CD4-positive, alpha-beta T cell treated with Interferon gamma for 1 hour (primary cell): ENCODE measurements at places on chromosomes 11 and 22.

GRCh38 chr22:40666151-40666848 lies 13.0 kb upstream of the MCHR1 start:
- no peak for DNase-seq

DNA sequence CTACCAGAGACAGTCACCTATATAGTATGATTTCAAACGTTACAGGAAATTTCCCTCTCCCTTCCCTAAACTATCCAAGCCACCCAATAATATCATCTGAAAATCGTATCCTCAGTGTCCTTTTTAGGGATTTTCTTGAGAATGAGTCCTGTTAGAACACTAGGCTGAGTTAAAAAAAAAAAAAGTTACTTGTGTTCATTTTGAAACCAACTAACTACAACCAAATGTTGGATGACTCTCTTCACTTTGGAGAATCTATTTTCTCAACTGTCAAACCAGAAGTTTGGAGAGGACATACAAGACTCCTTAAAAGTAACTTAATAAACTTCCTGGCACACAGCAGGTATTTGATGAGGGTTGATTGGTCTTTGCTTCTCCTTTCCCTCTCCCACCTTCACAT lies 183.2 kb upstream of the SESN3 start:
- no peak for DNase-seq

DNA sequence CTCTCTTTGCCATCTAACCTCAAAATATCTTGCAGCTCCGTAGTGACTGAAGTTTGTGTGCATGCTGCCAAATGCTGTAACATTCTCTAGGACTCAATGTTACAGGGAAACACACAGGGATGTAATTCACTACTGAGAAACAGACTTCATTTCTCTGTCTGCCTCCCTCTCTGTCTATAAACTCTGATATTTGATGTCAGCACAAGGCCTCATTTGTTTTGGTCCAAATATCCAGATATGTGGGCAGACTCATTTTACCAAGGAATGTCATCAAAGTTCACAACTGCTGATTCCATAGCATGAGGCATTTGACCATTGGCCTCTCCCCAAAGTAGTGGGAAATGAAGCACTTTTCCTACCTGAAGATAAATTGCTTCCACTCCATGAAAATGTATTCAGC lies 2.5 kb upstream of the PRRG4 start:
- DNase-seq: no peak

DNA sequence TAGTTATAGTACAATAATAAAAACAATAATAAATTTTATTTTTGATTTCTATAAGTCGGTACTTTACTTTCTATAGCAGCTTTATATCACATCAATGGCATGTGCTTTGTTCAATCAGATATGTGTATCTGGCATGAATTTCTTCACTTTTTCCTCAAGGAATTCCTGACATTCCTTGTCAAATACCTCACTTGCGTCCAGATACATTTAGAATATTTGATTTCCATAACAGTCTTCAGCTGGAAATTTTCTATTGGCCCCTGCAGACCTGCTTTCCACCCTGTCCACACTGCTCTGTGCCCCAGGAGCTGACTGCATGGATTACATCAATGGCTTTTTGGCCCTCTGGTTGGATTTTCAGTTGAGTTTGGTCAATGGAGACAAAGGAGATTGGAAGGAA lies 93.2 kb downstream of the FAR1 start:
- DNase-seq: no peak

- no peak for DNase-seq
Observed at GRCh38 chr22:20889025-20889704, 28.0 kb upstream of the CRKL start.

GRCh38 chr11:45659818-45660160 lies 5.6 kb downstream of the CHST1 start:
- no peak for DNase-seq

- no peak for DNase-seq
Observed at GRCh38 chr22:44698531-44699421, 3.2 kb upstream of the PRR5 start.

DNA sequence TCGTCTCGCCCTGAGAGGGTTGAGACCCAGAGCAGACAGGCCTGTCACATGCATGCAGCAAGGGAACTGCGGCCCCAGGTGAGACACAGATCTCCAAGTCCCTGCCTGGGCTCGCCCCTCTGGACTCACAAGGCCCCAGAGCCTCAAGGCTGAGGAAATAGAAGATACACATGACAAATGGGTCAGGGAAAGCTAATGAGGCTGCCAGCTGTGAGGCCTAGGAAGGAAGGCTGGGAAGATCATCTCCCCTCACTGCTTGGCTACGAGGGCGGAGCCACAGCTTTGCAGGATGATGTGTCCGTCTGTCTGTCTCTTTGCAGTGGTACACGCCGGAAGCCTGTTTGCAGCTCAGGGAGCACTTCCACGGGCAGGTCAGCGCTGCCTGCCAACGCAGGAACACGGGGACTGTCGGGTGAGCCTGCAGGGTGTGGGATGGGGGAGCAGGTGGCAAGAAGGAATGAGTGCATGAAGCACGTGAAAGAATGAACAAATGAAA lies 4.5 kb downstream of the RAB36 start:
- DNase-seq: no peak
